ENCODE measurements at places on chromosomes 12 and 14.

DNA sequence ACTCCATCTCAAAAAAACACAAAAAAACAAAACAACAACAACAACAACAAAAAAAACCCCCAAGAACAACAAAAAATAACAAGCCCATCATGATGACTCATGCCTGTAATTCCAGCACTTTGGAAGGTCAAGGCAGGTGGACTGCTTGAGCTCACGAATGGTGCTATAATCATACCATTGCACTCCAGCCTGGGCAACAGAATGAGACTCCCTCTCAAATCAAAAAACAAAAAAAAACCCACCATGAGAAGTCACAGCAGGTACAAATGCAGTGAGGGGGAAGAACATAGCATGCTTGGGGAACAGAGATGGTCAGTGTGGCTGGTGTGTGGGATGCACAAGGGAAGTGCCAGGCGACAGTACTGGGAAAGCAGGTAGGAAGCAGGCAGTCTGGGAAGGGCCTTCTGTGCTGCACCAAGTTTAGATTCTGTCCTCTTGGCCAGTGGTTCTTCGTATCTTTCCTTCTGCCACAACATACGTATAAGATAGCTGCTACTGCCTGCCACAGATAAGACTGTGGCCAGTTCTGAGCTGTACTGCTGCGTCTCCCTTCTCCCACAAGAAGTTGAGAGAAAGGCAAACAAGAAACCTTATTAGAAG lies 28.0 kb downstream of the ATG14 start:
- DNase-seq = no peak

DNA sequence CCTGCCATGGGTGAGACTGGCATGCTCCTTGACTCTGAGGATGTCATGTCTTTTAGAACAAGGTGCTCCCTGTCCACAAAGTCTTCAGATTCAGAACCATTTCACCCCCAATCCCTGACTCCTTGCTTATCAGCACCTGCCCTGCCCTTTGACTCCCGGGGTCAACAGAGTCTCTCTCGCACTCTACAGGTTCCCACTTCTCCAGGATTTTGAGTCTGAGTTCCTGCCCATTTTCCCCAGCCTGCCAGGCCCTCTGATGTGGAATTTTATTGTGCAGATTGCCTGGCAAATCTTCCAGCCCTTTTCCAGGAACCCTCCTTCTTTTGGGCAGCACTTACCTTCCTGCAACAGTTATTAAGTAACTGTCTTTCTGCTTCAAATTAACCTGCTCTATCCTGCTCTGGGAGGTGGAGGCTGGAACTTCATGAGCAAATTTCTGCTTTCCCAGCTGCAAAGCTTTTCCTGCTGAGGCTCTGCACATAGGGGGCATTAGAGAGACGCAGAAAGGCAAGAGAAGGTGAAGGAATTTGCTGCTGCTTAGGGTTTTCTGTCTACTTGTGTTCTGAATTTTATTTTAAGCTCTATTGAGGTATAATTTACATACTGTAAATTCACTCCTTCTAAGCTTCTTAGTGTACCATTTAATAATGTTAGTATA lies 259.1 kb downstream of the PCNX1 start:
- peak; percentile 6 for DNase-seq

GRCh38 chr12:95653771-95654546 lies 102.7 kb upstream of the USP44 start:
- DNase-seq = no peak

DNA sequence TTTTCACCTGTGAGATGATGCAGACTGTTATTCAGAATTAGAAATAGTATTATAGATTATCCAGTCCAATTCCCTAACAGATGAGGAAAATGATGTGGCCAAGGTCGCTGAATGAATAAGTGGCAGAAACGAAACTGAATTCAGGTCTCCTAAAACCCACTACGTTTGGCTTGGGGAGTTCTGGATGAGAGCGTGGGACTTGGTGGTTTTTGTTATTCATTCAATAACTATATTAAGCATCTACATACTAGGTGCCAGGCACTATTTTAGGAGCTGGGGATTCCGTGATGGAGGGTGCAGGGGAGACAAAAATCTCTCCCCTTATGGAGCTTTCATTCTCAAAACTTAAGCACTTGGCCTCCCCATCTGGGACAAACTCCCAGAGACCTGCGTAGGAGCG lies 813 bp upstream of the CCDC184 start:
- DNase-seq = no peak

DNA sequence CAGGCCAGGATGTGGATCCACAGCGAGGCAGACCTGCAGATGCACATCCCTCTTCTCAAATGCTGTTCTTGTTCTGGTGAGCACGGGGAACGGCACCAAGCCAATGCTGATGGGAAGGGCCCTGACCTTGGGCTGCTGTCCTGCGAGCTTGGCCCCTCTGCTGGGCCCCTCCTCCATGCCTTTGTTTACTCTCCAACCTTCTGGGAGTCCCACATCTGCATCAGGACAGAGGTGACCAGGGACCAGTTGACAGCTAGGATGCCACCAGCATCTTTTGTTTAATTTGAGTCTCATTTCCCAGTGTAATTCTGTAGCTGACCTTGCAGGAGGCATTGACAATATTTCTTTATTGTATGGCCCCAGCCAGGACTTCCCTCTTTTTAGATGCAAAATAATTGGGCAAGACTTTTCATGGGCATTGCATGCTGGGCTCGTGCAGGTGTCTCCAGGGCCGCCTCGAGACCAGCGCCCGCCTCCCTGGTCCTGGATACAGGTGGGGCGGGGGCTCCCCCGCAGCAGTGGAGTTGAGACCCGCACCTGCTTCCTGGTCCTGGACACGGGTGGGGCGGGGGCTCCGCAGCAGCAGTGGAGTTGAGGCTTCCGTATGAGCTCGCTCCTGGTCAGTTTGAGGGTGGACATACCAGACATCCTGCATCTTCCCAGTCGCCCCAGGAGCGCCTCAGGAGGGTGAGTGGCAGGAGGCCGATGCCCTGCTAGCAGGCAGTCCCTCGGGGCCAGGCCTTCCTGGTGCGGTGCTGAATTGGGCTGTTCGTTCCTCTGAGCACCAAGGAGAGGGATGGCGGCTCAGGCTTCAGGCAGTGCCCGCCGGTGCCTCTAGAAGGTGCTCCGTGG lies 11.4 kb downstream of the PACS2 start:
- DNase-seq = no peak

DNA sequence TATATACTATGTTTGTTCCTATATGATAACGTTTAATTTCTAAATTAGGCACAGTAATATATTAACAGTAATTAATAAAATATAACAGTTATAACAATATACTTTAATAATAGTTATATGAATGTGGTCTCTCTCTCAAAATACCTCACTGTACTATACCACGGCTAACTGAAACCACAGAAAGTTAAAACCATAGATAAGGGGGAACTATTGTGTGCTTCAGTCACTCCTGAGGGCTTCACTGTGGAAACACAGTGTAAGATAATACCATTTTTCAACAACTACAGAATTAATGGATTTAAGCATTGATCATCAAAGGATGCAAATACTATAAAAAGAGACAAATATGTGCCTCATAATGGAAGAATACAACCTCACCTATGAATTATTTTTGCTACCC lies 266.4 kb upstream of the RGS6 start:
- no peak for DNase-seq

GRCh38 chr12:121815263-121815662 lies 11.5 kb downstream of the SETD1B start:
- DNase-seq = no peak

GRCh38 chr14:91100102-91100501 lies 13.8 kb upstream of the DGLUCY start:
- no peak for DNase-seq

DNA sequence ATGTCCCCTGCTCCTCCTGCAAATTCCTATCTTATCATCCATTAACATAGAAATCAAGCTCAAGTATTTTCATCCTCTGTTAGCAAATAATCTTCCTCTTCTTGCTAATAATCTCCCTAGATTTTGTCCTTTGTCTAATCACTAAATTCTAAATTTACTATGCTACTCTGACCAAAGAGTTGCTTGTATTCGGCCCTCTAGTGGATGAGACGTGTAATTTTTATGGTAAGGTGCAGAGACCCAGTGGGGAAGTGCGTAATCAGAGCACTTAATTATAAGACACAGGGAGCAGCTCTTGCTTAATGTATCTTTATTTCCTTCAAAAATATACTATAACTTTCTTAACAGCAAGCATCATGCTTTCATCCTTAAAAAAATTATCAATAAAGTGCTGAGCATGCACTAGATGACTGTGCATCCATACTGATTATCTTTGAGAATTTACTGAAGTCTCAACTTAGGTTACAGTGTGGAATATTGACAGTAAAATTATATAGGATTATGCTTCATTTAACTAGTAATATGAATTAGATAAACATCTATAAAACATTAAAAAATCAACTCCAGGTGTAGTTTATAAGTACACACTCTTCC lies 212.6 kb downstream of the SLC16A7 start:
- DNase-seq = peak; percentile 40

- DNase-seq = no peak
These were observed 56.1 kb downstream of the TMEM117 start for GRCh38 chr12:43891856-43892574.

Data from NCI-H146 (cell line).